GM03348 (cell line): ENCODE measurements at places on chromosomes 16 and 17.

DNA sequence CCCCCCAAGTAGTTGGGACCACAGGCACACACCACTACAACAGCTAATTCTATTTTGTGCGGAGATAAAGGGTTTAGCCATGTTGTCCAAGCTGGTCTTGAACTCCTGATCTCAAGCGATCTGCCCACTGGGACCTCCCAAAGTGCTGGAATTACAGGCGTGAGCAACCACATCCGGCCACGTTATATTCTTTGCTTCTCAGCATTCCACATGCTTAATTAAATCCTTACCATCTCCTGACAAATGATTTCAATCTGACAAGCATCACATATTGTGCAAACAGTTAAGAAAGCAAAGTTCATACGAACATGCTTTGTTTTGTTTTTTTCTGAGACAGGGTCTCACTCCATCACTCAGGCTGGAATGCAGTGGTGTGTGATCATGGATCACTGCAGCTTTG, 18.2 kb downstream of the HIGD1B start:
- DNase-seq: peak; percentile 55

DNA sequence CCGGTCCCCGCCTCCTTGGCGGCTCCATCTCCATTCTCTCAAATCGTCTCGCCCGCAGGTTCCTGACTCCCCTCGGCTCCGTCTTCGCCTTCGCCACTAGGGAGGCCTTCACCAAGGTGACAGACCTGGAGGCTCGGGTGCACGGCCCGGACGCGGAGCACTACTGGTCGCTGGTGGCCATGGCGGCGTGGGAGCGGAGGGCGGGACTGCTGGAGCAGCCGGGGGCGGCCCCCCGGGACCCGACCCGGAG, 862 bp downstream of the GLTPD2 start:
- DNase-seq: no peak

- no peak for DNase-seq
Observed at GRCh38 chr17:78492116-78492799, 84.9 kb downstream of the DNAH17 start.

GRCh38 chr16:80056324-80056723, 455.8 kb upstream of the MAF start:
- peak; percentile 63 for DNase-seq

GRCh38 chr16:87108941-87109340, 208.3 kb downstream of the C16orf95 start:
- DNase-seq: no peak

GRCh38 chr16:75189638-75190245, 17.2 kb downstream of the CTRB2 start:
- no peak for DNase-seq

GRCh38 chr16:48537275-48537674, 72.7 kb downstream of the N4BP1 start:
- no peak for DNase-seq

DNA sequence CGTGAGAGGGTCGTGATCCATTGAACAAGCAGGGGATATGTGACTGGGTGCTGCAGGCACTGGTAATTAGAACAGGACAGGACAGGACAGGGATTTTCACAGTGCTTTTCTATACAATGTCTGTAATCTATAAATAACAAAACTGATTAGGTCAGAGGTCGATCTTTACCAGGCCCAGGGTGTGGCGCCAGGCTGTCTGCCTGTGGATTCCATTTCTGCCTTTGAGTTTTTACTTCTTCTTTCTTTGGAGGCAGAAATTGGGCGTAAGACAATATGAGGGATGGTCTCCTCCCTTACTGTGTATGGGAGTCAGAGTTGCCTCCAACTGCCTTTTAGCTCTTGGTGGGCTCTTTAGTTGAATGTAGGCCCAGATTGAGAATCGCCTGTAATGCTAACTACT, 1.5 kb upstream of the ZNF764 start:
- no peak for DNase-seq

DNA sequence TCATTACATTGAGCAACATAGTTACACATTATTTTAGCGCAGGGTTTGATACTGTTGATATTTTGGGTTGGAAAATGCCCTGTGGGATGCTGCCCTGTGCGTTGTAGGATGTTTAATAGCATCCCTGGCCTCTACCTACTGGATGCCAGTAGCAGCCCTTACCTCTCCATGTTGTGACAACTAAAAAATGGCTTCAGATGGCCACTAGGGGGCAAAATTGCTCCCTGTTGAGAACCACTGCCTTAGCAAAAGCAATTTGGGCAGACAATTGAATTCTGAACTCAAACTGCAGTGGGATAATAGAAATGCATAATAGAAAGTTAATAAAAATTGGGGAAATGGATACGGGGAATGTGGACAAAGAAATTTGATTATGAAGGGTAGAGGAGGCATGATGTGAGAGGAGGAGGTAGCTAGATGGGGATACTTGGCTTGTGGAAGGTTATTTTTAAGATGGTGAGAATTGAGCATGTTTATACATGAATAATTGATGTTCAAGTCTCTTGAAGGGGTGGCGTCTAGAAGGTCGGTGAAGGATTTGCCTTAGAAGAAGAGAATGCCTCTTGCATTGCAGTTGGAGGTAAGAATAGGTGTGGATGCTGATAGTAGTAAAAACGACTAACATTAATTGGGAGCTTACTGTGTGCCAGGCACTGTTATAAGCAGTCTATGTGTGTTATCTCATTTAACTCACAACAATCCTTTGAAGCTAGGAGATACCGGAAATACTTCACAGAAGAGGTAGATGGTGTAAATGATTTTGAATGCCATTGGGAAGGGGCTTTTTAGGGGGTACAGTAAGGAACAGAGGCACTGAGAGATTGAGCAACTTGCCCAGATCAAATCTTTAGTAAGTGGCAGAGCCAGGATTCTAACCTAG, 19.0 kb downstream of the HEATR9 start:
- DNase-seq: peak; percentile 54

- DNase-seq: no peak
Observed at GRCh38 chr16:88541831-88542616, 28.2 kb upstream of the ZC3H18 start.

GRCh38 chr16:3698941-3699340, 18.4 kb downstream of the TRAP1 start:
- DNase-seq: no peak

GRCh38 chr17:17877529-17878358, 41.0 kb upstream of the SREBF1 start:
- DNase-seq: peak; percentile 62

DNA sequence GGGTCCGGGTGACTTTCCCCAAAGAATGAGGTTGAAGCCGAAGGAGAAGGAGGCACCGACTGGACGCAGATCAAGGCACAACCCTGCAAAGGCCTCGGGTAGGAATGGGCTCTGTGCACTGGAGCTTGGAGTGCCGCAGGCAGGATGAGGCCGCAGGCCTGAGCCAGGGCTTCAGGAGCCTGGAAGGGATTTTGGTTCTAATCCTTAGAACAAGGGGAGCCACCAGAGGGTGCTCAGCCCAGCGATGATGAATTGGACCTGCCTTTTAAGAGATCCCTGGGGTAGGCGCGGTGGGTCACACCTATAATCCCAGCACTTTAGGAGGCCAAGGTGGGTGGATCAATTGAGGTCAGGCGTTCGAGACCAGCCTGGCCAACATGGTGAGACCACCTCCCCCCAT, 8.1 kb downstream of the CIBAR2 start:
- no peak for DNase-seq

- peak; percentile 75 for DNase-seq
Observed at GRCh38 chr17:1736348-1737281, 6.1 kb upstream of the SERPINF2 start.

- DNase-seq: no peak
Observed at GRCh38 chr17:51230306-51230705, 29.5 kb downstream of the MBTD1 start.

DNA sequence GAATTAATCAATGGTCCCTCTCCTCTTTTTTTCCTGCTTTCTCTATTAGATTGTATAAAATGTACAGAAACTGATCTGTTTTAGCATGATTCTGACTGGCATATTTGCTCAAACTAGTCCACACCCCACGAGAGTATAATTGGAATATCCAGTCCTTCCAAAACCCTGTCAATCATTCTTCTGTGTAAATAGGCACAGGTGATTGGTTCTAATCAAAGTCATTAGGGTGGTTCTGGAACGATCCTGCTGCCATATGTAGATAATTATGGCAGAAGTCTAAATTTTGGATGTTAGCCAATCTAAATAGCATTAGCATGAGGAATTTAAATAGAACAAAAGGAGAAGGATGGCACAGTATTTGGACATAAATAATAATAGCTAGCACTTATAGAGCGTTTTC, 165.7 kb downstream of the SHISA6 start:
- no peak for DNase-seq

DNA sequence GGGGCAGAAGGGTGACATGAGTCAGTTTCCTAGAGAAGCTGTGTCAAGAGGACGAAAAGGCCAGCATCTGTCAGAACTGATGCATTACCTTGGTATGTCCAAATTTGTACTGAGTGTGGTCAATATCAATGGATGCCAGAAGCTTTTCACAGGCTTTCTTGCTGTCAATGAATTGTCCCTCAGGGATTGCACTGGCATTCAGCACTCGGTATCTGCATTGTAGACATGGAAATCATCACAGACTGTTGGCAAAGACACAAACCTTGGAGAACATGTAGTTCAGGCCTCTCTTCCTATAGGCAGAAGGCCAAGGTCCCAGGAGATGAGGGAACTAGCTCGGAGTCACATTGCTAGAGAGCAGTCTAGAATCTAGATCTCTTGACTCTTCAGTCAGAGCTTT, 16.6 kb downstream of the MYH3 start:
- no peak for DNase-seq

DNA sequence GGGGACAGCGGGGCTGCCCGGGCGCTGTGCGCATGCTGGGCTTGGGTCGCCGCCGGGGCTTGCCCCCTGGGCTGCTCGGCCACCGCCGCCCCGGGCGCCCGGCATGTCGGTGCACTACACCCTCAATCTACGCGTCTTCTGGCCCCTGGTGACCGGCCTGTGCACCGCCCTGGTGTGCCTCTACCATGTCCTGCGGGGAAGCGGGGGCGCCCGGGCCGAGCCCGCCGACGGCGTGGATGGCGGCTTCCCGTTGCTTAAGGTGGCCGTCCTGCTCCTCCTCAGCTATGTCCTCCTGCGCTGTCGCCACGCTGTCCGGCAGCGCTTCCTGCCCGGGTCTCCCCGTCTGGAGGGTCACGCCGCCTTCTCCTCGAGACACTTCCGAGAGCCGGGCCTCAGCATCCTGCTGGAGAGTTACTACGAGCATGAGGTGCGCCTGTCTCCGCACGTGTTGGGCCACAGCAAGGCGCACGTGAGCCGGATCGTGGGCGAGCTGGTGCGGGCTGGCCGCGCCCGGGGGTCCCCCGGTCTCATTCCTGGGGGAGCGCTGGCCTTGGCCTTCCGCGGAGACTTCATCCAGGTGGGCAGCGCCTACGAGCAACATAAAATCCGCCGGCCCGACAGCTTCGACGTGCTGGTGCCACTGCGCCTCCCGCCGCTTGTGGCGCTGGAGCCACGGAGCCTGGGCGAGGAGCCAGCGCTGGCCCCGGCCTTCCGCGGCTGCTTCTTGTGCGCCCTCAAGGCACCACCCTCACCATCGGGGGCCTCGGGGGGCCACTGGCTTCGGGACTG, 789 bp downstream of the ITPRIPL2 start:
- DNase-seq: peak; percentile 66
